NCI-H2171 (cell line): ENCODE measurements at places on chromosomes 2 and 18.
A peak's percentile ranks its signal among the peaks of the same experiment; 100 is the strongest.

DNA sequence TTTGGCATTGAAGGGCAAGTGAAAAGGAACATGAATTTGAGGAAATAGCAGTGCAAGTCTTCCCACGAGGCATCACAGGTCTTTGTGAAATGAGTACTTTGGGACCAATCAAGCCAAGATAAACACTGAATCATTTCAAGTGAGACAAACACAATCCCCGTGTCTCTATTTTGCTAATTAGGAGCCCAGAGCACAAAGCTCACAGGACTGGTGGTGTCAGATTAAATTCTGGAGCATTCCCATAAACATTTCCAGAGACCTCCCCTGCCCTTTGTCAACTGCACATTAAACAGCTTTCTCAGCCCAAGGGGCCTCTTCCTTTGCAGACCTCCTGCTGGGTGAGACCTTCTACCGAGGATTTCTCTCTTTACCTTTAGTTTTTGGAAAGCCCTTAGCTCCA, 50.7 kb downstream of the DAPL1 start:
- DNase-seq = peak; percentile 17

- no peak for DNase-seq
These were observed 90.7 kb downstream of the POLR1A start for GRCh38 chr2:86015006-86015405.

DNA sequence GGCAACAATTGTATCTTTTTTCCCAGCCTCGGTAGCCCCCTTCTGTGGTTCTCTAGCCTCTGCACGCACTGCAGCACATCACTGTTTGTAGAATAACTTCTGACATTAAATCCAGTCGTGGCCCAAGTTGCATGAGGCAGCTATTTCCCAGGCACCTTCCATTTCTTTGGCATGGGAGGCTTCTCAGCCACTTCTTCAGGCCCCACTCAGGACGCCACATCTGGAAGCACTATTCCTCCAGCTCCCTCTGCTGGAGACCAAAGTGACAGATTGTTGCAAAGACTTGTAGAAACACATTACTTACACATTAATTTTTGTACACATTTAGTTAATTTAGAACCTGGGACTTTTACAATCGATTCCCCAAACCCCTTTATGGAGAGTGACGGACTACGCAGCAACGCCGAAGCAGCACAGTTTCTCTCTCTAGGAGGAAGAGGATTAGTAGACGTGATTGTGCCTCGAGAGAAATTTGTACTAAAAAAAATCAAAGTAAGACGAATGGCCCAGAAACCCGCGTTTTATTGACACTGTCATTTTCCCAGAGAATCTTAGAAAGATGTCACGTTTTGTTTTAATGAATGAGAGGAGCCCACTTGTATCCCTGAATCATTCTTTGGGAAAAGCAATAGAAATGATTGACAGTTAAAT, 57.8 kb upstream of the RGPD5 start:
- DNase-seq = peak; percentile 16

GRCh38 chr2:45643095-45643494, 8.4 kb upstream of the PRKCE start:
- DNase-seq = no peak

DNA sequence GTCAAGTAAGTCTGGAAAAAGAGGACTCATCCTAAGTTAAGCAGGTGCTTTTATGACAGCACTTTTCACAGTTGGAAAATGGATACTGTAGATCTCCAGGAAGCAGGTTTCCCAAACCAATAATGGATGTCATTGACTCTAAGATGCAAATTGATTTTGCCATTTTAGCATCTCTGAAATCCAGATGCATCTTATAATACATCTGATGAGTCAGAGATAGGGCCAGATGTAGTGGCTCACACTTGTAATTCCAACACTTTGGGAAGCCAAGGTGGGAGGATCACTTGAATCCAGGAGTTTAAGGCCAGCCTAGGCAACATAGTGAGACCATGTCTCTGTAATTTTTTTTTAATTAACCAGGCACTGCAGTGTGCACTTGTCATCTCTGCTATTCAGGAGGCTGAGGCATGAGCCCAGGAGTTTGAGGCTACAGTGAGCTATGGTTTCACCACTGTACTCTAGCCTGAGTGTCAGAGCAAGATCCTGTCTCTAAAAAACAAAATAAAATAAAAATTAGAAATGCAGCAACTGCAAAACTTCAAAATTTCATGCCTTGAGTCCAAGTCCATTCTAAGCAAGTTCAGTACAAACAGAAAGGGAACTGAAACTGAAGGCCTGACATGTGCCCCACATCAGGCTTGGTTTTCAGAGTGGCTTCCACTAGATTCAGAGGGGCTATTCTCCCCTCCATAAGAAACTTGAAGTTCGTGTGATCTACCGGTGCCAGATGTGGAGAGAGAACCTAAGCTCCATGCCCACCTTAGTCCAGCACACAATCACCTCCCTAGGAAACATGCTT, 267.8 kb upstream of the NCKAP5 start:
- DNase-seq = no peak

GRCh38 chr2:144430722-144431391, 89.1 kb downstream of the ZEB2 start:
- DNase-seq = peak; percentile 34

GRCh38 chr2:101832114-101832513, 134.6 kb downstream of the MAP4K4 start:
- no peak for DNase-seq

DNA sequence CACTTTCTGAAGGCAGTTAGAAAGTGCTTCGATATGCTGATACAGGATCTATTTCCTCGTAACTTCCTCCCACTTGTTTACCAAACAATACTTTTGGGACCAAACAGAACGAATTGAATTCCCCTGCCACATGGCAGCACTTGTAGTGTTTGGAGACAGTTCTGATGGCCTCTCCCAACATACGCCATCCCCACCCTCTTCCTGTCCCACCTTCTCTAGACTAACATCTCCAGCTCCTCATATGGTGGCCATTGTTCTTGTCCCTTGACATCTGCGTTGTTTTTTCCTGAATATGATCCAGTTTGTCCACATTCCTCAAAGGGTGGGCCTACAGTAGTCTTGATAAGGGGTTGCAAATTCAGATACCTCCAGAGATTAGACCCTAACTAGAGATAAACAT, 53.4 kb upstream of the ANKRD44 start:
- DNase-seq = no peak

DNA sequence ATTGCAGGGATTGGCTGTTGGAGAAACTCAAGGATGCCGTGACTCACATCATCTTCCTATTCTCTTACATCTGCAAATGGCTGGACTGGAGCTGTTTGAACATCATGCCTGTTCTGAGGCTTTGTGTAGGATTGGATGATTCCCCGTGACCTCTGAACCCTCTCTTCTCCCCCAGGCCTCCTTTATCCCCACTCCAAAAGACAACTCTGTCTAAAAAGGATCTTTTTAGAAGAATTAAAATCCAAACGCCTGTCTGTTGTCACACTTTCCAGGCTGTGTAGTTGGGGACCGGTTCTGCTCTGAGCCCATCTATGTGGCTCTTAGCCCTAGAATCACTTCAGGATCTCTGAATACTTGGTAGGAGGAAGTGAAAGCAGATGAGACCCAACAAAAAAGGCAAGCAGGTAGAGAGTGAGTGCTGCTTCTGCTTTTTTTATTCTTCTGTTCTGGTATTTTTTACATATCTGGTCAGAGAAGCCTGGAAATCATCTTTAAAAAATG, 565 bp downstream of the SP140 start:
- no peak for DNase-seq

DNA sequence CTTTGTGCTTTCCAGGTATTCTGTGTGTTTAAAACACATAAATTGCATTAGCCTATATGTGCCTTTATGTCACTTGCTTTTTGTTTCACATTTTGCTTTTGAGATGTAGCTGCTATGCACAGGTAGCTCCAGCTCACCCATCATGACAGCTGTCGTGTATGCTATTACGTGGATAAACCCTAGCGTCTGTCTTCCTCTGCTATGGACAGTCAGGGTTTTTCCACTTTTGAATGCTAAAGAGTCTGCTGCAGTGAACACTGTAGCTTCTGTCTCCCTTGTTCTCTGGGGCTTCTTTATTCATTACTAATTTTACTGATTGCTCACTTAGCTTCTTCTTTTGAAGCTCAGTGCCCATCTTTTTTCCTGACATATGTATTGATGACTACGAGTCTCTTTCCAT, 24.7 kb upstream of the MBP start:
- no peak for DNase-seq

DNA sequence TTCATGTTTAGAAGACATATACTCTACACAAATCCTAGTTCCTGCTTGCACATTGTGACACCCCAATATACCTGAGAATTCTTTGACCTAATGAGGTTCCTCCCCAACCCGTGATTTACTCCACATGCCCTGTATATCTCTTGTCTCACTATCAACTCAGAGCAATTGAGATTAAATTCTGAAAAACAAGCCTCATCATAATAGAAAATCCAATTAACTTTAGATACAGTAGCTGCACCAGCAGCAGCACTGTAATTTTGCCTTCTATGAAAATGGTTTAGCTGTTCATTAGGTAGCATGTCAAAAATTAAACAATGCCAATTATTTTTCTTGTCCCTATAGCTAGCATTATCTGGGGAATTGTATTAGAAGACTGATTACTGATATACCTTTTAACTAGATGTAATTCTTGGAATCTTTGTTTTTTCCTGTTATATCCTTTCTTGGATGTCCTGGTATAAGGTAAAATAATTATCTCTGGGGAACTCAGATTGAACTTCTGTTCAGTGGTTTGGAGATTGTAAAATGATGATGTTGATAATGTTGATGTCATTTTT, 218.9 kb upstream of the TANK start:
- no peak for DNase-seq

GRCh38 chr2:41896186-41896846, 151.5 kb upstream of the PKDCC start:
- DNase-seq = no peak

DNA sequence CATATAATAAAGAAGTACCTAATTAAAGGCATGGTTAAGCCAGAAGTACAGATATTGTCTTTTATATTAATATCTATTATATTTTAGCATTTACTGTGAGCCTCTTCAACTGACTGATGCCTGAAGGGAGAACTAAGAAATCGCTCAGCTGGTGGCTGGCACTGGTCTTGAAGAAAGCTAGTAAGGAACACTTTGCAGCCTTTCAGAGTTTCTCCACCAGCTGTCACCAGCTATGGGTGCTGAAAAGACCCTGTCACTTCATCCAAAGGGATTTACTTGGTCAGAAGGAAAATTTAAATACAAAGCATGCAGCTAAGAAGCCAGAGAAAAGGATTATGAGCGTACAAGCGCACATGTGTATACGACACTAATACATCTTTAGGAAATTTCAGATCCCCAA, 525.9 kb downstream of the TMEM182 start:
- DNase-seq = no peak

GRCh38 chr2:173948198-173948597, 17.0 kb downstream of the SP3 start:
- DNase-seq = no peak

- DNase-seq = no peak
These were observed 19.4 kb upstream of the NCOA1 start for GRCh38 chr2:24471662-24472061.

DNA sequence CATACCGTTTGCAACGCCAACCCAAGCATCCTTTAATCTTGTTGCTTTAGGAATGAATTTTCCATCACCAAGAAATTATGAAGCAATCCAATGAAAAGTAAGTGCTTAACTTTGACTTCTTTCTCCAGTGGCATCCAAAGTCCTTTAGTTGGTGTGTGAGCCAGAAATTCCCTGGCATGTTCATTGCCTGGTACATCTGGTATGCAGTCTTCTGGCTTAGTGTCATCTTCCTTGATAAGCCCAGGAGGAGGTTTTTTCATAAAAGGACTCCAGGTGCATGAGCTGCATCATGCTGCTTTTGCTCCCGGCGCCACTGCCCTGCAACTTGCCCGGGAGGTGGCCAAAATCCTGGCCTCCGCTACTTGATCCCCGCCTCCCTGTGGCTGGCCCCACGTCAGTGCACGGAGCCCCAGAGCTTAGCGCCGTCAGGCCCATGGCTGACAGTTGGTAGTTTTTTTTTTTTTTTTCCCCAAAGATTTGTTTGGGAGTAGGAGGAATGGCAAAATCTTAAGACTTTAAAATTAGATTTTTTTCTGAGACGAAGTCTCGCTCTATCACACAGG, 58.7 kb downstream of the PUM2 start:
- no peak for DNase-seq

DNA sequence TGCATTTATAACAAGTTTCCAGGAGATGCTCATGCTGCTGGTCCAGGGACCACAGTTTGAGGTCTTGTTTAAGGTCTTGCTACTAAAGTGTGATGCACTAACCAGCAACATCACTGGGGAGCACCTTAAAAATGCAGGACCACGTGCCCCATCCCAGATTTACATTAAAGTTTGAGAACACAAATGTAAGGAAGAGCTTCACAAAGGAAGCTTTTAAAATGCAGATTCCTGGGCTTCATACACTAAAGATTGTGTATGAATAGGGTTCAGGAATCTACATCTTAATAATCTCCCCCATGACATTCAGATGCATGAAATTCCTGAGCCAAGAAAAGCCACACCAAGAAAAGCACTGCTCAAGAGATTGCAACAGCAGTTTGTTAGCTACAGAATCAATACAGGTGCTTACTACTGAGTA, 235.3 kb upstream of the TANK start:
- DNase-seq = no peak

DNA sequence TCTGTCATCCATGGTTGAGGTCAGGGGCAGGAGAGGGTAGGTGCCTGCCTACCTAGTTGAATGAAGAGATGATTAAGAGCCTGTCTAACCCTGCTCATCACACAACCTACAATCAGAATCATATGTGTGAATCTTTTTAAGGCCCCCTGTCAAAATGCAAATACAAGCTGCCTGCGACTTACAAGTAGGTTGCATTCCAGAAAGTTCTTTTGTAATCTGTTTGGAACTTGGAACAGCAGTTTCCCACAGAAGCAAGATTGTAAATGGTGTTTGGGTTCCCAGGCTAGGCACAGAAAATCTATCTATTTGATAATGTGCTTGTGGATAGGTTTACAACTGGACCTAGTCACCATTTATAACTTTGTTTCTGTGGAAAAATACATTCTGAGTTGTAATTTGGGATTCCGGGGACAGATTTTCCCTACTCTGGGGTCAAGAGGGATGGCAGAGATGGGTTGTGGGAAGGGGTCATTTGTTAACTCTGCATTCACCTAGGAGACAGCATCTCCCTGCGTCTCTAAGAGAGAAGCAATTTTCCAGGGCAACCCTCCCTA, 4.4 kb downstream of the LIPG start:
- no peak for DNase-seq
